ENCODE measurements at places on chromosomes 7 and 10.

DNA sequence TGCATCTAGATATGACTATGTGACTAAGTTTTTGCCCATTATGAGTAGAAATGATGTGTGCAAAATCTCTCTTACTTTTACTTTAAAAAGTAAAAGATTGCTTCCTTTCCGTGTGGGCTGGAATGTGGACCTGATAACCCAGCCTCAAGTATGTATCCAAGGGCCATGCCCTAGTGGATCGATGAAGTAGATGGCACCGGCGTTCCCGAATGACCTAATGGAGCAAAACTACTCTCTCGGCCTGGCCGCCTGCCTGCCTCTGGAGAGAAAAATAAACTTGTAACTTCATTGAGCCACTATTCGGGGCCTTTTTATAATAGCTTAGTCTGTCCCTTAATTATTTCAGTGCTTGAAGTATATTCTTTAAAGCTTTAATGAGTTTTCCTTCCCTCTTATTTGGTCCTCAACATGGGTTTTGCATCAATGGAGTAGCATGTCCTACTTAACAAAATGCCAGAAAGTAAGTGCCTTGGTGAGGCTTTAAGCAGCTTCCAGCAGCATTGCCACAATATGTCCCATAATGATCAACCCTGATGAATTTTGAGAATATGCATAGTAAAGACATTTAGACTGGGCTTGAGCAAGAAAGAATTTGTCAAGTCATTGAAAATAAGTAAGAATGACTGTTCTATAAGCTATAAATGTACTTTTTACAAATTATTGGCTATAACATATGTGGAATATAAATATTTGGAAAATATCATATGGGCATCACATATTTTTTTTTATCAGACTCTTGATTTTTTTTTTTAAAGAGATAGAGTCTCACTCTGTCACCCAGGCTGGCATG lies 61.4 kb downstream of the PLXDC2 start:
- no peak for DNase-seq

DNA sequence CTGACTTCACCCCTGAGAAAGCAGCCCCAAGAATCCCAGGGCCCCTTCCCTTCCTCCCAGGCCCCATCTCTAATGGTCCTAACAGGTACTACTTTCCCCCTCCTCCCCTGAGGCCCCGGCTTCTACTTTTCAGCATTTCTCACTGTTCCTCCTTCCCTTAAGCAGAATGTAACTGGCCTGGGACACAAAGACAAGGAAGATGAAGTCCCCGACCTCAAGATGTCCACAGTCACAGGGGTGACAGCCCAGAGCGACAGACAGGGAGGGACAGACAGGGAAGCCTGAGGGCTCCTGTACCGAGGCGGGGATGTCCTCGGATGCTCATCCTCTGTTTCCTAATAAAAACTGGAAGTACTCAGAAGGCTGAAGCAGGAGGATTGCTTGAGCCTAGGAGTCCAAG lies 11.6 kb downstream of the AOC1 start:
- no peak for DNase-seq

GRCh38 chr7:29464753-29465152 lies 98.9 kb upstream of the PRR15 start:
- DNase-seq = no peak

GRCh38 chr7:75727881-75728593 lies 10.7 kb downstream of the HIP1 start:
- DNase-seq = peak; percentile 29

- no peak for DNase-seq
These were observed 119.4 kb downstream of the PRPF18 start for GRCh38 chr10:13706175-13706574.

DNA sequence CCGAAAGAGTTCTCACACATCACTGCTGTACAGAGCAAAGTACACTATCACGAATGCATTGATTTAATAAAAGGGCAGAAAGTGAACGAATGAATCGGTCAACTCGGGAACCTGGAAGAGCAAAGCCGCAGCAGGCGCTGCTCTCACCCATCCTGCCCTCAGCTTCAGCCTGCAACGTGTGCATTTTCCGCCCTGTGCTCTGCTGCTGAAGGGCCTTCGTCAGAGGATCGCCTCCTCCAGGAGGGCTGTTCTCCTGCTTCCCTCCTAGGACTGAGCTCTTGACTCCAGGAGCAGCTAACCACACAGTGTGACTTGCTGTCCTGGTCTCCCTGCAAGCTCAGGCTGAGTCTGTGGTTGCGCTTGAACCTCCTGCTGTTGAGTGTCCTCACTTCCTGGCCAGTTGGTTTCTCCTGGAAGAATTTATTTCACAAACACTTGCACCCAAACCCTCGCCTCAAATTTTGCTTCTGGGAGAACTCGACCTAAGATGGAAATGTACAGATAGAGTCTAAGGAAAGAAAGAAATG lies 473.0 kb upstream of the KLF6 start:
- DNase-seq = no peak

- DNase-seq = no peak
These were observed 315.3 kb downstream of the CXCL12 start for GRCh38 chr10:44069573-44069972.

DNA sequence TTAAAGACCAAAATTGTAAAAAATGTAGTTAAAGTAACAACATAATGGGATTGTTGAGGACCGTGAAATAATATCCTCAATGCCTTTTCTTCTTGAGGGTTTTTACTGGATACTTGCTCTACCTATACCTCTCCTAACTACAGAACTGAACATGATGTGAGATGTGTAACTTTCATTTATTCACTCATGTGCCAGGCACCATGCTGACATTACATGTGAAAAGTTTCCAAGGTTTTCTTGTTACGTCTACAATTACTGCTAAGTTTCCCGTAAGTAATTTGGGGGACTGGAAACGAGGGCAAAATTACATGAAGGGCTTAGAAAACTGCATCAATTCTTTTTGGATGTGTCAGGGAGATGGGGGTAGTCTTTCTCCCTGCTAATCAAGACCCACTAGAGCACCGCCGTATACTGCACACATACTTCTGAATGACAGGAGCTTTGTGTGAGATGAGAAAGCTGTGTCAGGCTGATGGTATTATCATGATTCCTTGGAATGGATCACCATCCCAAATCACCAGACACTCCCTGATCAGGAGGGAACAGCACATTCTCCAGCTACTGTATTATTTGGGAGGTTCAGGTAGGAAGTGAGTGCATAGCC lies 41.8 kb downstream of the PTPRZ1 start:
- DNase-seq = no peak

- no peak for DNase-seq
These were observed 553.4 kb upstream of the POM121L12 start for GRCh38 chr7:52482076-52482475.

GRCh38 chr7:130943336-130943901 lies 209.4 kb upstream of the KLF14 start:
- no peak for DNase-seq

- peak; percentile 30 for DNase-seq
These were observed 1.7 kb upstream of the CXCL12 start for GRCh38 chr10:44386546-44387052.

- no peak for DNase-seq
These were observed 77.9 kb downstream of the GLI3 start for GRCh38 chr7:42159130-42159529.

GRCh38 chr7:37786741-37787569 lies 61.4 kb upstream of the NME8 start:
- DNase-seq = no peak

DNA sequence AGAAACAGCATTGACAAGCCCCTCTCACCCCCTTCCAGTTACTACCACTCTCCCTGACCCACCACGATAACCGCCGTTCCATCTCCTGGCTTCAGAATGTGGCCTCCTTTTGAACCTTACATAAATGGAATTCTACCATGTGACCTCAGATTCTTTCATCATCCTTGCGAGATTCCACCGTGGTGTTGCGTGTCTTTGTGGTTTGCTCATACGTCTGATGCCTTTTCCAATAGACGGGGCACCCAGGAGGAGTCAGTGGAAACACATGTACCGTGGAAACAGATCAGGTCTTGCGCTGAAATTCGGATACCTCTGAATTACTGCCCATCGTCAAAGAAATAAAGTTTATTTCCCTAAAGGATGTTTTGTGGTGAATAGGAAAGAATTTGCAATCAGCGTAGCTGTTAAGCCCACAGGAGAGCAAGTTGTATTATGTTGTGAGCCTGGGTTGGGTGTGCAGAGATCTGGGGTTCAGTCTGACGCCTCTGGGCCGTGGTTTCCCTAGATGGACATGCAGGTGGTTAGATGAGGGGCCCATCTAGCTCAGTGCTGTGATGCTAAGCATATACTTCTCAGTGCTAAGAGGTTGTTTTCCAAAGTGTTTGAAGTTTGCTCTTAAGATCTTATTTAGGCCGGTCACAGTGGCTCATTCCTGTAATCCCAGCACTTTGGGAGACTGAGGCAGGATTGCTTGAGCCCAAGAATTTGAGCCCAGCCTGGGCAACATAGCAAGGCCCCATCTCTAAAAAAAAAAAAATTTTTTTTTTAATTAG lies 29.1 kb downstream of the GTF2IRD1 start:
- DNase-seq = no peak

DNA sequence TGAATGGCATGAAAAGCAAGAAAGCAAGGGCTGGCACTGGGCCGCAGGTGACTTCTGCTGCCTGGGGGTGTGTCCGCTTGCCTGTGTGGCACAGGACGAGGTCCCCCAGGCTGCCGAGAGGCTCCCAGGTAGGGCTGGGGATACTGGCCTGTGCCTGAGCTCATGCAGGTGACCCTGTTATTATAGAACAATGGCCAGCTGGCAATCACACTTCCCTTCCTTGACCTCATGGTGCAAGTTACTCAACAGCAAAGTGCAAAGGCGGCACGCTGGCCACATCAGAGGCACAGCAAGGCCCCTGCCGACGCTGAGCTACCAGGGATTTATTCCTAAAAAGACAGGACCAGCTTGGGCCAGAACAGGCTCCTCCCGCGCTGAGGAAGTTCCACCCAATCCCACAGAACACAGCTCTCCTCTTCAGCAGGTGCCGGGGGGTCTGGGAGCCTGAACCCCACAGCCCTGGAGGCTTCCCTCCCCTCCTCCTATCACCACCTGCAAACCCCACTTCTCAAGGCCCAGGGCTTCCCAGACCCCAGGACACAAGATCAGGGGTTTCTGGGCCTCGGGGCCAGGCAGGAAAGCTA lies 1.4 kb upstream of the ADAM8 start:
- DNase-seq = no peak

GRCh38 chr7:14688208-14688607 lies 214.3 kb downstream of the DGKB start:
- no peak for DNase-seq

GRCh38 chr10:57222603-57223002 lies 861.5 kb upstream of the ZWINT start:
- DNase-seq = no peak

- DNase-seq = no peak
These were observed 212.0 kb downstream of the MAGI2 start for GRCh38 chr7:79241288-79242060.

- no peak for DNase-seq
These were observed 159.8 kb downstream of the AOAH start for GRCh38 chr7:36564489-36564888.

Data from stimulated activated CD4-positive, alpha-beta T cell treated with anti-CD3 and anti-CD28 coated beads, Interleukin-2, amount 100 ng/mL, for 24 hours (primary cell).